ENCODE measurements at places on chromosomes 1 and 21.

- DNase-seq, result no peak
Measured at GRCh38 chr1:180173952-180174351, 19.3 kb downstream of the QSOX1 start.

DNA sequence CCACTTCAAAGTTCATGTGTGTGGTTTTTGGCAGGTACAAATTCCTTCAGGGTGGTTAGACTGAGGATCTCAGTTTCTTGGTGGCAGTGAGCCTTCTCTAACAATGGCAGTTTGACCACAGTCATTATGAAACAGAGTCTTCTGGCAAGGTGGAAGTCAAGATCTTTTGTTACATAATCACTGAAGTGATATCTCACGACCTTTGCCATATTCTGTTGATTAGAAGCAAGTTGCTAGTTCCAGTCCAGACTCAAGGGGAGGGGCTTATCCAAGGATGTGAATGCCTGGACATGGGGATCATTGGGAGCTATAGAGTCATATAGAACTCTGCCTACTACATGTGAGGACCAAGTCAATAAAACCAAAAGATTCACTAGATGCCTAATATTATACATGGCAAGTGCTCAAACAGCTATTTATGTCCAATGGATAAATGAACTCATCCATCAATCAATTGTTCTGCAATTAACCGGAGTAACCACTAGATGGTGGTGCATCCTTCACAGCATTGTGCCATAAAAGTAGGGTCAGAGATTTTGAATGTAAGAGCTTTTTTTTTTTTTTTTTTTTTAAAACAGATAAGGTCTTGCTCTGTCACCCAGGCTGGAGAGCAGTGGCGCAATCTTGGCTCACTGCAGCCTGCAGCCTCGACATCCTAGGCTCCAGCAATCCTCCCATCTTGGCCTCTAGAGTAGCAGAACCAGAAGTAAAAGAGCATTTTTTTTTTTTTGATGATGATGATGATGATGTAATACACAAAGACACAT lies 131.9 kb downstream of the CRB1 start:
- DNase-seq, result no peak

DNA sequence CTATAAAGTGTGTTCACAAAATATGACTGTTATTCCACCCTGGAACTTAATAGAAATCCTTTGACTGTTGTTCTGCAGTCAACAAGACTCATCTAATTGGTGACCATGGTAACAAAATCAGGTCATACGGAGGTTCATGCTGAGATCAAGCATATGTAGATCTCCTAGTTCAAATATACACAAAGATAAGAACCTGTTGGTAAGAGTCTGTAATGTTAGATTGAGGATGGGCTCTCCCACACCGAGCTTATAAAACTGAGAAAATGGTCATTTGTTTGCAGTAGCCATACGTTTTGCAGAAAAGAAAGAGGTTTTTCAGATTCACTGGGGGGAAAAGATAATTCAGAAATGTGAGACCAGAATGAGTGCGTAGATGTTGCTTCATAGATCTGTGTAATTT lies 468.1 kb downstream of the RPS6KC1 start:
- no peak for DNase-seq

DNA sequence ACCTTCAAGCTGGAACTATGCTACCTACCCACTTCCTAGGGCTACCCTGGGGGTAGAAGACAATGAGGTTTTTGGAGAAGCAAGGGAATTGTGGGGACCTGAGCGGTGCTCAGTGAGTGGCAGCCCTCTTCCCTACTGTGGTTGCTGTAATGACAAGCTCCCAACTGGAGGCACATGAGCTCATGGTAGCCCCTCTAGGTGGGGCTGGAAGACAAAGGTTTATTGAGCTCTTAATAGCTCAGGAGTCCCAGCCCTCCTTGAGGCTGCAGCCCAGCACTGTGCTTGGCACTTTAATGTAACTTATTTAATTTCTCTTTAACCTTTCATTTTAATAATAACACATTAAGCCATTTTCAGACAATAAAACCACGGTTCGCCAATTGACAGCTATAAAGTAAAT lies 528.9 kb downstream of the OMA1 start:
- no peak for DNase-seq

GRCh38 chr1:239868058-239868832 lies 223.4 kb upstream of the FMN2 start:
- no peak for DNase-seq

- no peak for DNase-seq
Measured at GRCh38 chr1:54347955-54348699, 58.1 kb downstream of the SSBP3 start.

DNA sequence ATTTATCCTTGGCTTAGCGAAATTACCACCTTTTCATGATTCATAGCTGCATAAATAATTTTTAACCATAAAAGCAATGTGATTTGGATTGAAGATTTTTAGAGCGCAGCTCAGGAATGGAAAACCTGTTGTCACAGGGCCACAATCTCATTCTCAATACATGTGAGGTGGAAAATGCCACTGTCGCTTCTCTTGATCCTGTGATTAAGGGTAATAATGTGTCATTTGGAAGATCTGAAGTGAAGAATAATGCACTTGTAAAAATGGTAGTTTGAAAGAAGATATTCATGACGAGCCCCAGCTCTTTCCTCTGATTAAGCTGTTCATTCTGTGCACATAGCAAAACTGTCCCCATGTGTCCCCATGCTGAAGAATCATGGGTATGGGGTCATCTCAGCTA lies 230.4 kb downstream of the BACH1 start:
- no peak for DNase-seq

- no peak for DNase-seq
Measured at GRCh38 chr1:21267191-21268077, 22.8 kb downstream of the ECE1 start.

DNA sequence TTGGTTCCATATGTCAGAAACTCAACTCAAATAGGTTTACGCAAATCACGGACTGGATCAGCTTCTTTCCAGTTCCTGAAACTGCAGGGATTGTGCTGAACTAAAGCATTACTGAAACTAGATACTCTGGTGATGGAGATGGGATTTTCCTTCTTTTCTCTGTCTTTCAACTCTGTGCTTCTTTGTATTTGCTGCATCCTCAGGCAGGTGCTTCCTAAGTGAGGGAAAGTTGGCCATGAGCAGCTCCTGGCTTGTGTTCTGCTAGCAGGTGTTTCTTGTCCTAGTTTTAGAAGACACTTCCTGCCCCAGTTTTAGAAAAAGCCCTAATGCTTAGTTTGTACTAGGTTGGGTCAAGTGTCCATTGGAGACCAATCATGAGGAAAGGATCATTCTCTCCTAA lies 86.7 kb upstream of the USP24 start:
- no peak for DNase-seq

- DNase-seq, result no peak
Measured at GRCh38 chr21:42263591-42264131, 44.7 kb downstream of the ABCG1 start.

DNA sequence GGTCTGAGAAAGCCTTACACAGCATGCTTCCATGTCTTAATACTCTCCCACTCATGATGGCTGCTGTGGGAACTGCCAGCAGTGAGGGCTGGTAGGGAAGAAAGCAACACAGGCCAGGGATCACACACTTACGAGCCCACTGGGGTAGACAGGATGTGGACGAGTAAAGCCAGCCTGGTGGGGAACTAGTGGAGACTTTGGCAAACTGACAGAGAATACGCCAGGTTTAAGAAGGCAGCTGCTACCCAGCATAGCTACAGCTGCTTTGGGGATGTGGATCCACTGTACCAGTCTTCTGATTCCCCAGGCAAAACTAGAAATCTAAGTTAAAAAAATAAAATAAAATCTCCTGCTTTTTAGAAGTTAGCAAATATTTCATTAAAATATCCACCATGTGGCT lies 664.0 kb downstream of the SMYD3 start:
- DNase-seq, result no peak

- no peak for DNase-seq
Measured at GRCh38 chr1:193036337-193037047, 22.7 kb downstream of the UCHL5 start.

DNA sequence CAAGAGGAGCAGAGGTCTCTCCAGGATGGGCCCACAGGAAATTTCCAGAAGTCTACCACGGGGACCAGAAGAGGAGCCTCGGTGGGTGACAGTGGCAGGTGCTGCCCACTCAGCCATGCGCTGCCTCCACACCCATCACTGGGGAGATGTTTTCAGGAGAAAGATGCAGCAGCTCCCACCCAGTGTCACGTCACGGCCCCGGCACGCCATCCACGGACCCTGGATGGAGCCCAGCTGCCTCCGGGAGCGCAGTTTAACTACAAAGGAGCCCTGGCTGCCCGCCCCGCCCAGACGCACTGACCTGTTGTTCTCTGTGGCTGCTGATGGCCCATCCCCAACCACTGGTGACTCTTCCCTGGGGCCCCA lies 6.8 kb downstream of the TSPEAR start:
- no peak for DNase-seq

DNA sequence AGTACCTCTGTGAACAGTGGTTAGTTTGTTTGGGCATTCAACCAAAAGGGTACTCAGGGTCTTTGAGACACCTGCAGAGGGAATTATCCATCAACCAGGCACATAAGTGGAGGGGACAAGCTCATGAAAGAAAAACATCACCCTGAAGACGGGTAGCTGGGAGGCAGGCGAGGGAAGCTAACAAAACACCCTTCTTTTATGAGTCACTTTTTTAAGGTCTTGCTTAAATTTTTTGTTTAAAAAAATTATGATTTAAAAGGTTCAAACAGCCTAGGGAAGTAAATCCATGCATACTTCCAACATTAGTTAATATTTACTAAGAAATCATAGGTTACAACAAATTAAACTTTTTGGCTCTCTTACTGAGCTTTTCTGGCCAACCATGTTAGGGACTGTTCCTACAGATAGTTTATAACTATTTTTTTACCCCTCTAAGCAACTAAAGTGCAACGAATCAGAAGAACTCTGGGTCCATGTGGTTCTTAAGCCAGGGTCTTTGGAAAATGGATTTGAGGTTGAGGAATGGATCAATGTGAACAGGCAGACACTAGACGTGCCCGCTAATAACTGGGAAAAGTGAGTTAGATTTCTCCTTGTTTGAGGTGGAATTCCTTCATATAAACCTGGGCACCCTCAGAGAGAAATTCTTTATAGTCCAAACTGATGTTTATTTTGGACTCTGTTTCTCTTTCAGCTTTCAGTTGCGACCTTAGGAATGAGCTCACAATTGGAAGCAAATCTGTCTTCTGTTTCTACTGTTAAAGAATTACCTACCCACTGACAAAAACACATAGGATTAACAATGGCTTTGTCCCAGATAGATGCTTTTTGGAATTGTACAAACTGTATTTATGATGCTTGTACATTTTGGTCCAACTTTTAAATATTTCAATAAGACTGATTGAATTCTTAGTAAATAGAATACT lies 123.0 kb downstream of the LYPLAL1 start:
- no peak for DNase-seq

DNA sequence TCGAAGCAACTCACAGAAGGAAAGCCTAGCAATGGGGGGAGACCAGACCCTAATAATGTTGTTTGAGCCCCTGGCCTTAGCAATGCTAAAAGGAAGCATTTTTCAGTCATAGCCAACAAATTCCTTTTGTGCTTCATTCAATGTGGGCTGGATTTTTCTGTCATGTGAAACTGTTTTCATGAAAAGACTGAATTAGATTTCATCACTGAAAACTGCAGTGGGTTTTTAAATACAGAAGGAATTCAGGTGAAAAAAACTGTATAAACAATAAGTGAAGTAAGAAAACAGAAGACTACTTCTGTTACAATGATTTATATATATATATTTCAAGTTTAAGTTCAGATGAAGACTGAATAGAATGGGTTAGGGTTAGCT lies 204.8 kb downstream of the SMYD3 start:
- no peak for DNase-seq

GRCh38 chr1:202088206-202088605 lies 34.5 kb upstream of the GPR37L1 start:
- DNase-seq, result no peak

- no peak for DNase-seq
Measured at GRCh38 chr21:41769933-41770332, 3.1 kb upstream of the RIPK4 start.

DNA sequence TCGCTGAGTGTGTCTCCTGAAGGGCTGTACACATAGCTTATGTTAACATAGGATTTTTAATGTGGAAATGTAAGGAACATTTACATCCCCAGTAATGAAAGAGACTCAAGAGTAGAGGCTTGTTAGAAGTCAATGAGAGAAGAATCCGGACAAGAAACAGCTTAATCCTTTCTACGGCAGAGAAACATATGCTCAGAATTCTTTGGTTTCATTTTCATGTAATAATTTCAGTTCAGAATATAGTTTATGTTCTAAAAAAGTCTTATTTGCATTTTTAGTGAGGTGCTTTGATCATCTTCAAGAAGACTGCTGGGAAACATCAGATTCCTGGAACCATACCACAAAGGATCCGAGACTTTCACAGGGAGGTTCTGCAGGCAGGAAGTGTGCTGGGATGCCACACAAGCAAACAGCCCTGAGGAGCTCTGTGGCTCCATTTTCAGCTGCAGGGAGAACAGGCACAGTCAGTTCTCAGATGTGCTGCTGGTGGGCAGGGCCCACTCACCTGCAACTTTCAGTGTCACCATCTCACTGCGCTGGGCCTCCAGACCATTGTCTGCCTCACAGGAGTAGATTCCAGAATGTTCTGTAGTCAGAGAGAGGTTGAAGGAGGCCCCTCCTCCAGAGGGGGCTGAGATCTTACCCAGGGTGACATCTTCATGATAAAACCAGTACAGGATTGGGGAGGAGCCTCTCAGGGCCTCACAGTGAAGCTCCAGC lies 28.4 kb downstream of the FCRL5 start:
- DNase-seq, result no peak

DNA sequence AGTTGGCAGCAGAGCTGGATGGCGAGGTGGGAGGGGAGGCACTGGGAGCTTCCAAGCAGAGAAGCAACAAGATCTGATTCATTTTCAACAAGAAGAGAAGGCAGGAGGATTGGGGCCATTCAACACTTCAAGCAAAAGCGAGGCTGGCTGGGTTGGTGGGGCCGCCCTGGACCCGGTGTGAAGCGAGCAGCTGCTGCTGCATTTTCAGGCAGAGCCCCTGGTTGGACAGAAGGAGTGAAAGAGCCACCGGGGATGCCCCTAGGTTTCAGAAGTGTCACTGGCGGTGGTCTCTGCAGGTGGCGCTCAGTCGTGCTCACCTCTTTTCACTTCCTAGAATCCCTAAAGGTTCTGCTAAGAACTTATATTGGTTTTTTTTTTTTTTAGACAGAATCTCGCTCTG lies 18.0 kb downstream of the SLC2A7 start:
- no peak for DNase-seq

- no peak for DNase-seq
Measured at GRCh38 chr1:74592580-74593355, 80.4 kb upstream of the LRRC53 start.

DNA sequence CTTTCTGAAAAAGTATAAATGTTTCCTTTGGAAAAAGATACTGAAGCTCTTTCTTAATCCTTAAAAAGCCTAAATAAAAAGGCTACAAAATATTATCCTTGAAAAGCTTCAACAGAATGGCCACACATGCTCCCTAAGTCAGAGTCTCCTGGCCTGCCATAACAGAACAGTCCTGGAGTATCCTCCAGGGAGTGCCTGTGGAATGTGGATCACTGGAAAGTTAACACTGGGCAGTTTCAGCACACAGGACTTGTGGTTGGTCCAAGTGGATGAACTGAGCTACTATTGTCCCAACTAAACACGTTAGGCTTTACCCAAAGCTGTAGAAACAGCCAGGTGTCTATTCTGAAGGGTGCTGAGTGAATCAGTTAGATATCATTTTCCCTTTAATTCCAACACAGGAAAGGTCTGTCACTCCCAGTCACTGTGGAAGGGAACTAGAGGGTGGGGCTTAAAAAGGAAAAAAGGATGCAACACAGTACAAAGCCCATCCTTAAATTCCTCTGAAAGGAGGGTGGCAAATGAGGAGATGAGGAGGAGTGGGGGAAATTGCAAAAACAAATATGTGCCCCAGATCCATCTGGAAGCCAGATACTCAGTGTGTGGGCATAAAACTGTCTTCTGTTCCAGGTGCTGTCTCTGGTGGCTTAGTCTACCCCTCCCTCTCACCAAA lies 196.3 kb upstream of the SPAG17 start:
- DNase-seq, result no peak
